ENCODE measurements at places on chromosomes 4 and X.

- no peak for DNase-seq
Measured at GRCh38 chr4:140047017-140047640, 106.9 kb downstream of the MAML3 start.

DNA sequence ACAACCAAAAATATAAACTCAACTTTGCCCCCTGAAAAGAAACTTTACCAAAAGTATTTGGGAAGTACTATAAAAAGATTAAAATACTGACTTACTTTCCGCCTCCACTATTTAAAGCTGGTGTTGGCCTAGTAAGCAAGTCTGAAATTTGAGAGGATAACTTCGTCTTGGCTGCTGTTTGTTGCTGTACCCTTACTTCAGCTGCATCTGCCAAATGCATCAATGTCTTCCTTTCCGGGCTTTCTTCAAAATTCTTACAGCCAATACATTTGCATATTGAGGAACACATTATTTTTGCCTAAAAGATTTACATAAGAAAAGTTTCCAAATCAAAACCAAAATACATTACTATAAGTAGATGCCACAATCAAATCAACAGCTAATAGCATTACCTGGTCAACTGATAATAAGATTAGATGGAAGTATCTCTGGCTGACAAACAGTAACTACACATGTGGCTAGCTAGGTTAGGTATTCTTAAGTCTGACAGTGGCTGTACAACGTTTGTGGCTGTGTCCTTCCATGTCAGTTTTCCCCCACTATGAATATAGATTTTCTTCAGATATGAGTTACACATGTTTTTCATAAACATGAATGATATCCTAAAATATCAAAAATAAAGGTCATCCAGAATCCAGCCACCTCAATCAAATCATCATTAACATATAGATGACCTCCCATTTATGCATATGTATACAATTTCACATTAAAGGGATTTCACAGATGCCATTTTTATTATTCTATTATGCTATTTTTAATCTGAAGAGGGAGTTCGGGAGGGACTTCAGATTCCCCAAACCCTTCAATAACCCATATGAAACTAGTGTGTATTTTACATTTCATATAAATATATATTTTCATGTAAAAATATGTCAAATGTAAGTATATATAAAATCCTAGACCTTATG lies 30.6 kb downstream of the THAP9 start:
- DNase-seq, result no peak

- no peak for DNase-seq
Measured at GRCh38 chrX:124194901-124195300, 137.6 kb upstream of the TEX13D start.

GRCh38 chr4:14333616-14334015 lies 668.7 kb upstream of the CPEB2 start:
- no peak for DNase-seq

DNA sequence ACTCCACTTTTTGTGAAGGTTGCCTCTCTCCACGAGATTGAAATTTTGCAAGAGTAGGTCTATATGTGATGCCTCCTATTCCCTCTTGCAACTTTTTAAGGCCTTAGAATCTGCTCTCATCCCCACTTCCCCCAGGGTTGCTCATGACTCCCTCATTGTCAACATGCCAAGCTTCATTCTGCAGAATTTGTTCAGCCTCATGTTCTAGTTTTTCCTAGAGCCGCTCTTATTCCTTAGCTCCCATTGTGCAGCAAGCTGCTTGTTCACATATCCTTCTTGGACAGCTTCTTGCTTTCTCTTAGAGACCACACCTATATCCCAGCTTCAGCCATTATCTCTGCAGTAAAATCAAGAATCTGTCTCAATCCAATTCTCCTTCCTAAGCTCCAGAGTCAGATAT lies 82.4 kb downstream of the CNGA2 start:
- DNase-seq, result no peak

- DNase-seq, result peak; percentile 14
Measured at GRCh38 chrX:40108959-40109287, 11.2 kb upstream of the BCOR start.

DNA sequence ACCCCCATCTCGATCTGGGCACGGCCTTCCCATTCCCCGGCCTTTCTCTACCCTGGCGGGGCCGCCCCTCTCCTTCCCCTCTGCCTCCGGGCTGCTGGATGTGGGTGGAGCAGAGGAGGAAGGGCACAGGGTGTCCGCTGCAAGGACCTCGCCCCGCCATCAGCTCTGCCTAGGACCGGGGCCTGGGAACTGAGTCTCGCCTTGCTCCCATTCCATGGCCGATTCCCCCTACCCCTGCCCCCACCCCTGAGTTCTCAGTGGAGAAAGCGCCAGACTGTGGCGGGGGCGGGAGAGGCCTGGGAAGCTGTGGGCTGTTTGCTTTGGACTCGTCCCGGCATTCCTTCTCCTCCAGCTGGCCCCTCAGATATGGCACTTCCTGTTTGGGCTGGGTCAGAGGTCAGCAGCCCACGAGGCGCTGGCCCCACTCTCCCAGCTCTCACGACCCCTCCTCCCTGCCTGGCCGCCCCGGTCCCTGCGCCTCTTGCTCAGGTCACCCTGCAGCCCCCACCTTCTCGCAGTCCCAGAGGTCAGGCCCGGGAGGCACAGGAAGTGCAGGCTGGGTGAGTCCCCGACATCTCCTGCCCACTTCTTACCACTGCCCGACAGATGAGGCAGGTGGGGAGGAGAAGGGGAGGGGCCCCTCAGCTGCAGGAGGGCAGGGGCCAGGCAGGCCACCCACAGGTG lies 6.4 kb upstream of the BGN start:
- no peak for DNase-seq

DNA sequence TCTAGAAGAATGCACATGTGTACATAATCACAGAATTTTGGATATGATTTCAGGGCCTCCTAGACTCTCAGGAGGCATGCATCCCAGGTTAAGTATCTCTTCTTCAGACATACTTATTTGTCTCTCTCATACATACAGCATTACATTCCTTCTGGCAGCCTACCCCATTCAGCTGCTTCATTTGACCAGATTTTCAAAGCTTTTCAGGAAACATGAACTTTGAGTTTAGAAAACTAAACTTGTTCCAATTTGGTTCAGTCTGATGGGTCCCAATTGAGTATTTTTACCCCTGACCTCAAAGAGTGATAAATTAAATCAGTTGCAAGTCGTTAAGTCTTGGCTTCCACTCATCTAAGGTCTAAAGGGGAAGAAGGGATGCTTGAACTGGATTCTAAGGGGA lies 330.9 kb downstream of the ARHGAP24 start:
- DNase-seq, result no peak

DNA sequence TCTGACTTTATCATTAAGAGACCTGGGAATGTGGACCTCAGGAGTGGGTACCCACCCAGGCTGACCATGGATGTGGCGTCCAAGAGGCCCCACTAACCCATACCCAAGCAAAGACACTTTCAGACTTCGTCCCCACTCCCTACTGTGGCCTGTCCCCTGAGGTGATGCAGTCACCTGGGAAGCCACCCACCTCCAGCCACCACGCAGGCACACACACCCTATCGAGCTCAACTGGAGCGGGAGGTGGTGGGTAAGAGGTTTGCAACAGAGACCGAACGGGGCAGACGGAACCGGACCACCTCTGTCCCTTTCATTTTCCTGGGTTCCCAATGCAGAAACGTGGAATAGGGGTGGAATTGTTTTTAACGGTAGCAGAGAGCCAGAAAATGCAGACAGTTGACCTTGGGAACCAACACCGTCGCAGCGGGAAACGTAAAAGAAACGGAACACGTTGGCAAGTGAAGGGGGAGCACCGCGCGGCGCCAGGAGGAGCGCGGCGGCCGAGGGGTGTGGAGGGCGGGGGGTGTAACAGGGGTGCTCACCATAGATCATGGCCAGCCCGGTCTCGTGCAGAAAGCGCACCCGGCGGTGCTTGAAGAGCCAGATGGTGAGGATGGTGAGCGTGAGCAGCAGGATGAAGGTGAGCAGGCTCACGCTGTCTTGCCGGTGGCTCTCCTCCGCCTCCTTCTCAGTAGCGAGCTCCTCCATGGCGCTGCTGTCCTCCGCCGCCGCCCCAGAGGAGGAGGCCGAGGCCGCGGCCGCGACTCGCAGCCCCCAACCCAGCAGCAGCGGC lies 559 bp downstream of the SLC9A7 start:
- no peak for DNase-seq

- DNase-seq, result no peak
Measured at GRCh38 chr4:143668930-143669552, 31.4 kb downstream of the FREM3 start.

Data from NCI-H1048 (cell line).